ENCODE measurements at places on chromosomes 7 and 10. TPM values are rescaled to one million over a fixed set of nuclear protein-coding genes. Genes with fewer than 3 reads are reported as not detected.

RGR gene
- not detected for total RNA-seq

TBX20 gene
- total RNA-seq = 5.9 TPM

TLX1 gene
- 0.60 TPM for total RNA-seq

RELN gene
- total RNA-seq = 7.9 TPM

LRIT1 gene
- total RNA-seq = not detected

PTPRE gene
- total RNA-seq = 43.3 TPM

CFAP46 gene
- 3.0 TPM for total RNA-seq

RASSF4 gene
- 12.3 TPM for total RNA-seq

WNT8B gene
- total RNA-seq = not detected

FGL2 gene
- total RNA-seq = 0.26 TPM

All from pulmonary artery endothelial cell (primary cell).